ENCODE measurements at places on chromosomes 12 and 14. TPM values are rescaled to one million over a fixed set of nuclear protein-coding genes. Genes with fewer than 3 reads are reported as not detected.

Gene CYP27B1
- under 0.01 TPM for total RNA-seq

Gene NTN4
- total RNA-seq = 20.9 TPM

Gene EIF2B1
- 34.4 TPM for total RNA-seq

Gene CNTN1
- 27.1 TPM for total RNA-seq

Gene USP30
- 12.0 TPM for total RNA-seq

Gene ZNF140
- 21.4 TPM for total RNA-seq
